HT1080 (cell line): ENCODE measurements at places on chromosomes 11 and 22. TPM values are rescaled to one million over a fixed set of nuclear protein-coding genes. Genes with fewer than 3 reads are reported as not detected.
A peak's percentile ranks its signal among the peaks of the same experiment; 100 is the strongest.

- no peak for DNase-seq
Observed at GRCh38 chr22:49693416-49693815, 134.3 kb downstream of the BRD1 start.

DNA sequence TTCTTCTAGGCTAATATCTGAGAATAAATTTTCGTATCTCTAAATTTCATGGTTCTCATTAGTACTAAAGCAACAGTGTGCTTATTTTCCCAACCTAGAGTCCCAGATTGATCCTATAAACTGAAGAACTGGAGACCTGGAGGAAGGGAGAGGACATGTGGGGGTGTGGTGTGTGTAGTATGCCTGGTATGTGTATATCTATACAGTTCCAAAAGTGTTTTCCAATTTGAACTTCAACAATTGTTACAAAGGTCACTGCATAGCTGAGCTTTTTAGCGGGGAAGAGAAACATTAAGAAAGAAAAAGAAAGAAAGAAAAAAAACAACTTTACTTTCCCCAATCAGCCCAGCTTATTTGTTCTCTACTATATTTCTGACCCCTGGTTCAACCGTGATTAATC, 152.1 kb downstream of the SOX6 start:
- no peak for DNase-seq

GRCh38 chr11:70590356-70590991, 192.1 kb downstream of the CTTN start:
- DNase-seq: no peak

TYR gene
- total RNA-seq: not detected in 2 replicates

- DNase-seq: no peak
Observed at GRCh38 chr11:14773755-14774154, 118.3 kb downstream of the CYP2R1 start.

DNA sequence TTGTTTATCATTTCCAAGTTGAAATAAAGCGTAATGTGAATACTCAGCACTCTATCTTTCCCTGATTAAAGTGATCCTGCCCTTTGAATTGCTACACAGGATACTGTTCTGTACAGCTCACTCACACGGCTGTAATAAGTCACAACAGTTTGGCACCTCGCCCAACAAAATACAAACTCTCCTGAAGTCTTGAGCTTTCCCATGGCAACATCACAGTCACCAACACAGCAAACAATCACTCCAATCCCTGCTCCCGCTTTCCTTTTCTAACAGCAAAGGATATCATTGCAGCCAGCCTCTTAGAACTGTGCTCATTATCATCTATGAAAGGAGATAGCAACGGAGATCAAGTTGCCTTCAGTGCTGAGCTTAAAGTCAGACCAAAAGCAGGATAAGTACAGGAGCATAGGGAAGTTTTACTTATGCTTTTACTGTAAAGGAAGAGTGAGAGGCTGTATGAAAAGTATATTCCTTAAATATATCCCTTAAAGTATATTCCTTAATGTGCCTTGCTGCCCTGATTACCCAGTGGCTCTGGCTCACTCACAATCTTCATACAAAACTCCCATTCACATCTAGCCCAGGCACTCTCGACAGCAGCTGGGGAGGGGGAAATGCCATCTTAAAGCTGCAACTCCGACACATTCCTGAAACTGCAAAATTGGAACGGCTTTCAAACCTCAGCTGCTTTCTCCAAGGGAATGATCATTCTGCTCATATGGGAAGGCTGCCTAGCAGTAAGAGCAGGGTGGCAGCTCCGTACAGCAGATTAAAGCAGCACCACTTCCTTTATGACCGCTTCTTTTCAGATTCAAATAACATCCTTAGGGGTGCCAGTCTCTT, 35.8 kb downstream of the MAML2 start:
- DNase-seq: peak; percentile 98

DNA sequence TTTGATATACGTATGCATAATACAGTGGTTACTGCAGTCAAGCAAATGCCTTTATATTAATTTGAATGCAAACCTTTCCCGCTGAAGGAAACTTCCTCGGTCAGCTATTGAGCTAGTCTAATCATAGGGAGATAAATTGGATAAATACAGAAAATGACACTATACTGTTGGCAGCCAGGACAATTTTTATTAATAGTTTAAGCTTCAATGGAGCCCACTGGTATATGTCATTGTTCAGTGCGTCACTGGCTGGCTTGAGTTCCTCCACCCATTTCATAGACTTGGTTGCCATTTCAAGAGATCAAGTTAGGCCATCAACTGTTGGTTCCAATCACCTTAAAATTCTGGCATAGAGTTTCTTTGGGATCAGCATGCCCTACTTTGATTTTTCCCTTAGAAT, 32.5 kb upstream of the DNAJB7 start:
- DNase-seq: no peak

DNA sequence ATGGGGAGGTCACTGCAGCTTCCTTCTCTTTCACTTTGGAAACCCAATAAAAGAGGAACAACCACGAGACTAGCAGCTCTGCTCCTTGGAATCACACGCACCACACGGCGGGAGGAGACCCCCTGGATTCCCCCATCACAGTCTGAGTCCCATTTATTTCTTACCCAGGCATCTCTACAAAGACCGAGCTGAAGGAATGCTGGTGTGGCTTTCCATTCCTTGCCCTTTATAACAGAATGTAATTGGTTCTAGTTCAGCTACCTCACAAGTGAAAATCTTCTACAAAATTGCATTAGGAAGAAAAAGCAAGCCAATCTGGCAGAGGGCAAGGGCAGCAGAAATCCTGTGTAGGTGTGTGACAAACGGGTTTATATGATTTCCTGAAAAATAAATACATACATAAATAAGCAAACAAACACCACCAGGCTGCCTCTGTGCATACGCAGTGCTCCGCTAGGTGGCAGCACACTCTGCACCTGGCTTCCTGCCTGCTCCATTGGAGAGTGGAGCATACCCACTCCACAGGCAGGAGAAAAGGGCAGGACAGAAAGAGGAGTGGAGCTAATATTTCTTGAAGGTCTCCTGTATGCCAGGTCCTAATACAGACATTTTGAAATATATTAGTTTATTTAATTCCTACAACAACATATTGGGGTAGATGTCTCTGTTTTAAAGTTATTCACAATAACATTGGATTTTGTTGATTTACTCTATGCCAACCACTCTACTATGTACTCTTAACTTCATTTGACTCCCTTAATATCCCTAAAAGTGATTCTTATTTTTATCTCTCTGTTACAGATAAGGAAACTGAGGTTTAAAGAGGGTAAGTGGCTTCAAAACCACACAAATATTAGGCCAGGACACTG, 673.1 kb downstream of the KCNA4 start:
- peak; percentile 49 for DNase-seq
